ENCODE measurements at places on chromosomes 5 and 9.

DNA sequence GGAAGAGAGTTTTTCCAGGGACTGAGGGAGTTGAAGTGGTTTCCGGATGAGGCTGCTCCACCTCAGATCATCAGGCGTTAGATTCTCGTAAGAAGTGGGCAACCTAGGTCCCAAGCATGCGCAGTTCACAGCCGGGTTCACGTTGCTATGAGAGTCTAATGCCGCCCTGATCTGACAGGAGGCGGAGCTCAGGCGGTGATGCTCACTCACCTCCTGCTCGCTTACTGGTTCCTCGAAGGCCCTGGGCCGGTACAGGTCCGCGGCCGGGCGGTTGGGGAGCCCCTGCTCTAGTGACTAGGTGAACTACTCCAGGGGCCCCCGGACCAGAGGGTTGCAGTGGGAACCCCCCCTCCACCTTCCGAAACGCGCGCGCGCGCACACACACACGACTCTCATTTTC lies 997 bp upstream of the RNF130 start:
- peak; percentile 28 for DNase-seq

DNA sequence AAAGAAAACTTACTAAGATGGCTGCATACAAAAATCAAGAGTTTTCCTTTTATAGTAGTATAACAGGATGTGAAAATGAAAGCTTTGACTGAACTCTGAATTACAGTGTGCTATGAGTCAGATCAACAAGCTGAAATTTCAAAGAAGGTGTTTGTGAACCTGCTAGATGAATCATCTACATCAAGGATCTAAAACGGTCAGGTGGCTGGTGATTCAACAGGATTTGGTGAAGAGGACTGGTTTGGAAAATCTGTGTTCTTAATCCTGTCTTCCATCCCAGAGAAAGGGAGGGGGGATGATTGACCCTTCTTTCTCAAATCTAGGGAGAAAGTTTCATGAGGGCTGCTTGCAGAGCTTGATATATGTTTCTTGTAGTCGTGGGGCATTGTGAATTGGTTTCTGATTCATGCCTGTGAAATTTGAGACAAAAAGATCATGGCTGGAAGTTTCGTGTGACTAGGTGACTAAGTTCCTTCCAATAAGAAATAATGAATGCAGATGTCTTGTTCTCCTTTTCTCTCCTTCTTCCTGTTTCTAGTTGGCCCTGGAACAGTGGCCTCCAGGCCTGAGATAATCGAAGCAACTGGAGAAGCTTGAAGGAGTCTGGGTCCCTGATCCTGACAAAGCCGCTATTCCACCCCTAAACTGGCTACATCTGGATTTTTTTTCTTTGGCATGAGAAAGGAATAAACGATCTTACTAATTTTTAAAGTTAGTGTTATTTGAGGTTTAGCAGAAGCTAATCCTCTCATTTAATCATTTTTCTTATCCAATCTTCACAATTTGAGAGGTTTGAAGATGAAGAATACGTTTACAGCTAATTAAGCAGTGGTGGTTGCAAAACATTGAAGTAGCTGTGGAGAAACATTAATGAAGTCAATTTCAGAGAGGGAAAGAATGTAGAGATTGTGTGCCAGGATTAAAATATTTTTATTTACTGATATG lies 67.2 kb downstream of the MRPS30 start:
- no peak for DNase-seq

- DNase-seq, result no peak
Observed at GRCh38 chr5:87154191-87154590, 113.5 kb upstream of the RASA1 start.

DNA sequence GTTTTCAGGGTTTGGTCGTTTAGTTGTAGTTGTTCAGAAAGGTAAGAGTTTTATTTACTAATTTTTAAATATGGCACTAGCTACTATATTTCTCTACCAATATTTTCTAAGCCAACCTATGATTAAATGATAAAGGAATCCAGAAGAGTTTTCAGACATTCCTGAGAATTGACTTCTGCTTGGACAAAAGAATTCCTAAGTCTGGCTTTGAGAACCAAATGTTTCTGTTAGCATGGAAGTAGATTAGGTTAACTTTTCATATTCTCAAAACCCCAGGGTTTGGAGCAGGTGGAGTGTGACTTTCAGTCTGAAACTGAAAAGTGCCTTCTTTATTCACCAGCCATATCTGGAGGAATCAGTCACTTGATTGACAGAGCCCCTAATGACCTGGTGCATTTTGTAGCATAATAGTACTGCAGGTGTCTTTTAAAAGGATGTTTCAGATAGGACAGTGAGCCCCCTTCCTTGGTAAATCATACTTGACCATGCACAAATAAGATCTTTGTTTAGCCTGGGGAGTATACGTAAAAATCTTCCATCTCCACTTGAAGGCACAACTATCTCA lies 457.0 kb upstream of the ZNF462 start:
- DNase-seq, result no peak

- DNase-seq, result no peak
Observed at GRCh38 chr5:14922456-14922855, 50.9 kb upstream of the ANKH start.

DNA sequence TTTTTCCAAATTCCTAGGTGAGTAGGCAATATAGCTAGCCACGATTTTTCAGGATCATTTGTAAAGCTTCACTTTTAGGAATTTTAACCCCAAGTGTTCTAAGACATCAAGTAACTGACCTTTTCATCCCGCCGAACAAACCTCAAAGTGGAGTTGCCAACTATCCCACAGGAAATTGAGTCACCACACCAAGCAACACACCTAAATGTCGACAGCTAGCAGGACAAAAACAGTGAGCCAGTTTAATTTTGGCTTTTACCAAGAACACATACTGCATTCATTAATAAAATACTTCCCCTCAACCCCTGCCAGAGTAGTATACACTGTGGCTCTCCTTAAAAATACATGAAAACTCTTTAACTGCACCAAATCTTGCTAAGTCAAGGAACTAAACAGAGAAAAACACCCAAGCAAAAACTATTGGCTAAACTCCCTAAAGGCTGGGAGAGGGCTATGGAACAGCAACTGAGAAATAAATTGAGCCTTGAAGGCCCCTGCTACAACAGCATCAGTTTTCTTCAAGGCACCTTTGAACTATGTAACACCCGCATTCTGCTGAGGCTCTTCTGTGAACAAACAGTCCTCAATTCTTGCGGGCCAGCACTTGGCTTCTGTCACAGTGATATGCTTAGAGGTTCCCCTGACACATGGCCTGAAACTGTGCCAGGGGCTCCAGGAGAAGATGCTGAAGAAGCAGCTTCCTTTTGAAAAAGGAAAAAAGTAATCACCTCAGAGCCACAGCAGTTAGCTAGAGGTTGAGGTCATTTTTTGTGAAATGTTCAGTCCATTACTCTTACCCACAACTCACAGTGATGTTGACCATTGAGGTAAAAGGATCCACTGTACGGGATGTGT lies 459.6 kb downstream of the RAB3C start:
- DNase-seq, result no peak

- DNase-seq, result no peak
Observed at GRCh38 chr9:76558465-76558864, 99.5 kb downstream of the GCNT1 start.

Measured in activated CD8-positive, alpha-beta memory T cell treated with anti-CD3 and anti-CD28 coated beads, Interleukin-2, amount 50 U/mL, for 4 hours (primary cell).